Placental epithelial cell (primary cell): ENCODE measurements at places on chromosomes 16 and 17. TPM values are rescaled to one million over a fixed set of nuclear protein-coding genes. Genes with fewer than 3 reads are reported as not detected.

The TBX6 gene
- 1.6 and 4.7 TPM in 2 replicates for total RNA-seq

The PRCD gene
- total RNA-seq = 0.43 TPM in 1 of 2 replicates, not detected in the other

The GP2 gene
- not detected in 2 replicates for total RNA-seq

The KRT37 gene
- total RNA-seq = not detected in 2 replicates

The KRT33B gene
- total RNA-seq = 0.33 TPM in 1 of 2 replicates, not detected in the other

The USP43 gene
- total RNA-seq = 0.79 and 2.3 TPM in 2 replicates

The ZNF213 gene
- total RNA-seq = 11.4 and 13.2 TPM in 2 replicates

The FBXO39 gene
- total RNA-seq = not detected in 2 replicates

The ATP1B2 gene
- not detected in 2 replicates for total RNA-seq

The ZP2 gene
- total RNA-seq = not detected in 2 replicates

The C1QL1 gene
- total RNA-seq = 0.39 and 0.65 TPM in 2 replicates

The MMP2 gene
- total RNA-seq = 23.0 and 49.9 TPM in 2 replicates

The ZNF768 gene
- total RNA-seq = 28.7 and 36.7 TPM in 2 replicates

The GNAO1 gene
- total RNA-seq = 1.6 and 5.4 TPM in 2 replicates

The E2F4 gene
- 42.4 and 76.9 TPM in 2 replicates for total RNA-seq

The RCVRN gene
- not detected in 2 replicates for total RNA-seq

The EFCAB5 gene
- total RNA-seq = 0.11 TPM in 1 of 2 replicates, not detected in the other

The CACNG3 gene
- not detected in 2 replicates for total RNA-seq

The TMEM94 gene
- 34.2 and 45.4 TPM in 2 replicates for total RNA-seq

The SGCA gene
- total RNA-seq = 0.11 and 1.6 TPM in 2 replicates

The CACNA1G gene
- total RNA-seq = under 0.01 TPM in 1 of 2 replicates, not detected in the other

The CASKIN1 gene
- total RNA-seq = under 0.01 TPM in 1 of 2 replicates, not detected in the other

The C17orf100 gene
- 0.43 and 2.0 TPM in 2 replicates for total RNA-seq

The TAX1BP3 gene
- total RNA-seq = 137 and 276 TPM in 2 replicates
